NCI-H345 (cell line): ENCODE measurements at places on chromosomes 2 and 18.

DNA sequence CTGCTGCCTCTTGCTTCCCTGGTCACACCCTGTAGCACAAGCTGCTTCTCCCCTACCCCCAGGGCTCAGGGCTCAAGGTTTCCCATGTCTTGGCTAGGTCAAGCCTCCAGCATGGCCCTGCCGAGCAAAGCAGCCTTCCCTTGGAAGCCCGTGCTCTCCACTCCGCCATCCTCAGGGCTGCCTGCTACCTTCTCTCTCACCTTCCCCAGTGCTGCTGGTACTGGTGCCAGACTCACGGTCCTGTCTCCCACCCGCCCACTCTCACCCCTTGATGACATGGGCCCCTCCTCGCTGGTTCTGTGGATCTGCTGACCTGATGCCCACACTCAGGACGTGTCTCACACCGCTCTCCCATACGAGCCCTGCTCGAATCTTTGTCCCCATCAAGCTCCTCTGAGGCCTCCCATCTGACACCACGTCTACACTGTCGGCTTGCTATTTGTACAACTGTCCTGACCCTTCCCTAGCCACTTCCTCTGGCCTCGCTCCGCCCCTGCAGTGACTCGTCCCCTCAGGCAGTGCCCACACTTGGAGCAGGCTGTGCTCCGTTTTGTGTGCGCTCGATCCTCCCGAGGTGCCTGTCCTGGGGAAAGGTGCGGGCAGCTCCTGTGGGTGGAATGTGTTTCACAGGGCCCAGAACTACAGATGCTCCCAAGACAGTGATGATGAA is 49.9 kb downstream of the ZAP70 start:
- no peak for DNase-seq

- DNase-seq: no peak
These were observed 58.2 kb upstream of the FZD7 start for GRCh38 chr2:201975434-201975833.

DNA sequence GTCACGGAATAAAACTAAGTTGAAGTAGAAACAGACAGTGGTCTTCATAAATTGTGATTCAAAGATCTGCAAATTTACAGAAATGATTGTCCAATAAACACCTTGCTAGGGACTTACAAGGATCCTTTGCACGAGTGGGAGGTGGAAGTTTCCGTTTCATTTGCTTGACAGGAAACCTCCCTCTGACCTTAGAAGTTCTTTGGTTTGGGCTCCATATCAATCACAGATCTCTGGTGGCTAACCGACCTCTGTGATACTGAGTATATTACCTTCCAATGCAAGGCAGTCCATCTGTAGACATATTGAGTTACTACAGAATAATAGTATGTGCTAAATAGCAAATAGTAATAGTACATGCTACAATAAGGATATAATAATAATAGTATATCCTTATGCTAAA is 33.7 kb upstream of the RNF152 start:
- DNase-seq: no peak

DNA sequence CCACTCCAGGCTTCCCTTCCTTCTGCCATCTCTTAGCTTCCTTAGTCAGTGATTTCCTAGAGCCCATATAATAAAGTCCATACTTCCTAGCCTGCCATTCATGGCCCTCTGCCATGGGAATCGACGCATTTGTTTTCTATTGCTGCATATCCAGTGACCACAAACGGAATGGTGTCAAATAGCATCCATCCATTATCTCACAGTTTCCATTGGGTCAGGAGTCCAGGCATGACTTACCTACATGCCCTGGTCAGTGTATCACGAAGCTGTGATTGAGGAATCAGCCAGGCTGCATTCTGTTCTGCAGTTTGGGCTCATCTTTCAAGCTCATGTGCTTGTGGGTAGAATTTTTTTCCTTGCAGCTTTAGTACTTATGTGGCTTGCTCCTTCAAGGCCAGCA is 209.7 kb upstream of the EPAS1 start:
- DNase-seq: no peak

DNA sequence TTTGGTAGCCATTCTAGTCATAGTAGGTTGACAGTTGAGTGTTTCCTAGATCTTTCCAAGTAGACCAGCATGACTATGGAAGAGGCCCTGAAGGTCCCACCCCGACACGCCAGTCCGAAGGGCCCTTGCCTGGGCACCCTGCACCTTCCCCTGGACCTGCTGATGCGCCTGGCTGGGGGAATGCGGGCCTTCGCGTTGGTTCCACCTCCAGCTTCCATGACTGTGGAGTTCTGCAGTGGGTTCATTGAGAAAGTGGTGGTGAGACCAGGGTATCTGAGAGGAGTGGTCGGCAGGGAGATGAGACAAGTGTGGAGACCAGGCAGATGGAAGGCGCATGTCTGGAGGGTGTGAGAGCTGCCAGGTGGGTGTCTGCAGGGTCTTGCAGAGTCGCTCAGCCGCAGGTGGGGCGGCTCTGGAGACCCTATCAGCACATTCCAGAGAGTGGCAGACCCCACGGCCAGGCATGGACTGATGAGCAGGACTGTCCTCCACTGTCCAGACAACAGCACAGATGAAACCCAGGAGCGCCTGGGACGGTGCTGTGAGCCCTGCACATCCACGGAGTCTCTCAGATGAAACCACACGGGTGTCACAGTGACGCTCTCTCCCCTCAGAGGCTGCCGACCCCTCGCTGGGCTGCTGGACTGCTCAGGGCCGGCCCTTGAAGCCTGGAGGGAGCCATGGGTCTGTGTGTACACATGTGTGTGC is 182.5 kb upstream of the HDAC4 start:
- DNase-seq: no peak

GRCh38 chr2:136025057-136025973 is 39.9 kb upstream of the DARS1 start:
- peak; percentile 71 for DNase-seq
